ENCODE measurements at places on chromosomes 2 and 18.
A peak's percentile ranks its signal among the peaks of the same experiment; 100 is the strongest.

DNA sequence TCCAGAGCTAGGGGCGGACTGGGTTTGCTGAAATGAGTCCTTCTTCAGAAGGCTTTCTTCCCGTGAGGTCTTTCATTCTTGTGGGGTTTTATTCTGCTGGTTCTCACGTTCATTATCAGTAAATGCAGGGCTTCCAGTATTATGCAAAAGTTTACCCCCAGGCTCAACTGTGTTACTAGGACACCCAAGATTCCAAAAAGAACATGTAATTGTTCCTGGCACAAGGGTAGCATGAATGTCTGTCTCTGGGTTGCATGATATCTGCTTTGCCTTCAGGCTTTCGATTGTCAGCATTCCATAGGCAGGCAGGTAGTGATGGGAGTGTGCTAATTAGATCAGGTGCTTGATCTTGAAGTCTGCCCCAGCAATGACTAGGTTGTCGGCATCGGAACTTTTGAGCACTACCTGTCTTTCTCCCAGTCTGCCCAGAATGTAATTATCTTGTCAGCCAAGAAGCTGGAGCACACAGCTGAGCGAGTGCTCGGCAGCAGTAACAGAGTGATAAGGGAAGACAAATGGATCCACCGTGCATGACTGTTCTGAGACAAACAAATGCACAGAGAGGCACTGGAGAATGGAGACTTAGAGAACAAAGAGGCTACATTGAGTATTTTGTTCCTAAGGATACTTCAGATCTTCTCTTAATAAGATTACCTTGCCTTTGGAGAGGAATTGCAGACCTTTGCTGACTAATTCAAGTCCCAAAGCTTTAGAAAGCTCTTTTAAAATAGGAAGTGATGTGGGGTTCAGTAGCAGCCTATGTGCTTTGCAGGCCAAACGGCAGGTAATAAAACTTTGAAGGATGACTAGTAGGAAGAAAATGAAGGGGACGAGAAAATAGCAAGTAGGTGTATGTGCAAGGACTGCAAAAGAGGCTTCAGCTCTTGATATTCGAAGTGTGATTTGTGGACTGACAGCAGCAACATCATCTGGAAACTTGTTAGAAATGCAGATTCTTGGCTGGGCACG, 41.9 kb downstream of the ITGB6 start:
- no peak for DNase-seq
- H3K4me1 ChIP-seq = no peaks in the 10 kb centered on the region
- H3K36me3 ChIP-seq = no peaks in the 10 kb centered on the region
- no peak overlapping the region for H3K27ac ChIP-seq
- no peak overlapping the region for H3K4me3 ChIP-seq

GRCh38 chr2:30655660-30656059, 151.6 kb downstream of the CAPN13 start:
- no peaks in the 10 kb centered on the region for H3K4me1 ChIP-seq
- no peak overlapping the region for H3K4me3 ChIP-seq
- H3K27me3 ChIP-seq = peaks cover 3% of the 10 kb centered on the region
- no peak for DNase-seq
- H3K27ac ChIP-seq = no peak overlapping the region
- no peaks in the 10 kb centered on the region for H3K36me3 ChIP-seq

DNA sequence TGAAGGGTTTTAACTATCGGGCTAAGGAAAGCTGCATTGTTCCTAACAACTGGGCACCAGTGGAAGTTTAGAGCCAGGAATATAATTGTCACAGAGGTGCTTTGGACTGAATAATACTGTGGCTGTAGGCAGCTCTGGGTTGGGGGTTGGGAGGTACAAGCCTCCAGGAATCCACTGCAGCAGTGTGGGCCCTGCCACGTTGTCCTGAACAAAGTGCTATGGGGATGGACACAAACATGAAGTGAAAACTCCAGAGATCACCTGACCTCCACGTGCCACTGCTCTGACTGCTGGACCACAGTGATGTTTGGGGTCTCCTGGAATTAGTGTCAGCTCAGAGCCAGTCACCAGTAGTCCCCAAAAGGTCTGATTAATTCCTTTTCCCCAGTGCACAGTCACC, 110.9 kb downstream of the BCL2 start:
- H3K27me3 ChIP-seq = no peaks in the 10 kb centered on the region
- H3K27ac ChIP-seq = peak overlapping the region; percentile 92
- DNase-seq = peak; percentile 63
- H3K4me3 ChIP-seq = peak overlapping the region; percentile 89
- H3K4me1 ChIP-seq = peaks cover 80% of the 10 kb centered on the region
- H3K36me3 ChIP-seq = peaks cover 44% of the 10 kb centered on the region

GRCh38 chr18:69961718-69962117, 14.0 kb upstream of the CD226 start:
- peaks cover 2% of the 10 kb centered on the region for H3K36me3 ChIP-seq
- H3K4me1 ChIP-seq = peaks cover 10% of the 10 kb centered on the region
- no peak overlapping the region for H3K4me3 ChIP-seq
- no peak for DNase-seq

DNA sequence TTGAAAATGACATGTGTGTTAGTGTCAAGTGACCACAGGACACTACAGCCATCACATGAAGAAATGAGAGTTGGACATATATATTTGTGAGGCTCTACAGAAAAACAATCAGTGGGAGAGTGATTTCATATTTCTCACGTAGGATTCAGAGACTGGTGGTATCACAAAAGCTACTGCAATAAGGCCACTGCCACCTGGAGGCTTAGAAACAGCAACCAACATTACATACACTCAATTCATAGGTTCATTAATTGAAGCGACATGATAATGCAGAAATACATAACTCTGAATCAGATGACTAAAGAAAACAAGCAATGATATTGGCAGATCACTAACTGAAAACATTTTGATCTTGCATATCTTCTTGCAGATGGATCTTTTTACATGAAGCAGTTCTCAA, 248.1 kb upstream of the KLHL14 start:
- H3K36me3 ChIP-seq = no peaks in the 10 kb centered on the region
- H3K4me3 ChIP-seq = no peak overlapping the region
- no peaks in the 10 kb centered on the region for H3K27me3 ChIP-seq
- no peak for DNase-seq

DNA sequence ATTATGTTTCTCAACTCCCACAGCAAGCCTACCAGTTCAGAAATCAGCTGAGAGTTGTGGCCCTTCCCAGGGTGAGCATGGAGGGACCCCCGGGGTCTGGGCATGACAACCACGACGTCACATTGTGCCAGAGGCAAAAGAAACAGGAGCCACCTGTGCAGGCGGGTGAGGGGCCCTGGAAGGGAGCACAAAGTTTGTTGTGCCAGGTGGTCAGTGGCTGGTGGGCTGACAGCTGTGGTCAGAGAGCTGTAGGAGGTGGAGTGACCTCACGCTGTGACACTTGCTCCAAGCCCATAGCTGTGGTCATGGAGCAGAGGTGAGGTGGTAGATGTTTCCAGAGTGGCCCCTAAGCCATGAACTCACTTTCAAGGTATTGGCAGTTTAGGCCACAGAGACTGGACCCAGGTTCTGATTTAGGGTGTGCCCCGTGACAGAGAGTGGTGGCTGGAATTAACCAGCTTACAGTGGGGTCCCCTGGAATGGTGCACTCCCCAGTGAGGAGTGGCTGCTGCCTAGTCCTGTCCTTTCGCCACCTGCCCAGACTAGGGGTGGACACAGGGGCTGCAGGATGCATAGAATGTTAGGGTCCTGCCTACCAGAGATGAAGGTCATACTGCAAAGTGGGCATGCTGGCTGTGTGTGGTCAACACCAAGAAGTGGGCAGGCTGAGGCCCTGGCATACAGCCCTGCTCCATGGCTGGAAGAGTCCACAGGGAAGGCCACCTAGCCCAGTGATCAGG, 136.4 kb downstream of the GLI2 start:
- no peaks in the 10 kb centered on the region for H3K36me3 ChIP-seq
- H3K27ac ChIP-seq = no peak overlapping the region
- H3K4me1 ChIP-seq = no peaks in the 10 kb centered on the region

DNA sequence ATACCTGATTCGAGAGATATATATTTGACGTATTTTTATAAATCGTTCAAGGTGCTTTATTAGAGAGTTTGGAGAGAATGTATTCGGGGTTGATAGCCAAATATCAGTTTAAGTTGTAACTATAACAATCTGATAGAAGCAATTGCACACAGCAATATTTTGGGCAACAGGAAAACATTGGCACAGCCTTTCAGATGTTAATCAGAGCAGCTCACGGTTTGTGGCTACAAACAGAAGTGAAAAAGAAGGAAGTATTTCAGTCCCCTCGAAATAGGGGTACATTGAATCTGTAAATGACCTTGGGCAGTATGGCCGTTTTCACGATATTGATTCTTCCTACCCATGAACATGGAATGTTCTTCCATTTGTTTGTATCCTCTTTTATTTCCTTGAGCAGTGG, 20.6 kb downstream of the SERPINB10 start:
- H3K27me3 ChIP-seq = peaks cover 47% of the 10 kb centered on the region
- no peaks in the 10 kb centered on the region for H3K4me1 ChIP-seq
- no peak overlapping the region for H3K27ac ChIP-seq
- H3K4me3 ChIP-seq = no peak overlapping the region

DNA sequence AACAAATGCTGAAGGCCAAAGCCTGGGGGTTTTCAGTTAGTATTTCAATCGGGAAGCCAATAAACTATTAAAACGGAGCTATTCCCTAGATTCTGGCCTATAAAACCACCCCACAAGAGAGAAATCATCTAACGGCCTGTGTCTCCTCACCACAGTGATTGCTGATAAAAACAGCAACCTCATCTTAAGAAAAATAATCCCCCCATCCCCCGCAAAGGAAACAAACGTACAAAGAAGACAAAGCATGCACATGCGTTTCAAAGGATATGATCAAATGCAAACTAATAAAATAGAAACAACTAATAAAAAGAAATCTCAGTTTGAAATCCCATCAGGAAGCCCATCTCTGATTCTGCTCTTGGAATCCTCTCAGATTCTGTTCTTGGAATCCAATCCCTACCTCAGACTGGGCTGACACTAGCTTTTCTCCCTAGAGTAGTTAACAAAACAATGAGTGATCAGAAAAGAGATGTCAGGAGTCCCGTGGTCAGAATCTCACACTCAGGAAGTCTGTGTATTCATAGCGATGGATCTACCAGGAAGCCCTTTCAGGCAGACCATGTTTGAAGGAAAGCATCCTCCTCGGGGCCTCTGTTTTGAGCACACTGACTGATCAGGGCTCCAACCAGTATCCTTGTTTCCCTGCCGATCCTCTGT, 150.7 kb downstream of the THADA start:
- H3K27ac ChIP-seq = no peak overlapping the region
- H3K36me3 ChIP-seq = peaks cover 28% of the 10 kb centered on the region
- H3K27me3 ChIP-seq = no peaks in the 10 kb centered on the region
- no peak overlapping the region for H3K4me3 ChIP-seq
- DNase-seq = no peak
- H3K4me1 ChIP-seq = peaks cover 4% of the 10 kb centered on the region

DNA sequence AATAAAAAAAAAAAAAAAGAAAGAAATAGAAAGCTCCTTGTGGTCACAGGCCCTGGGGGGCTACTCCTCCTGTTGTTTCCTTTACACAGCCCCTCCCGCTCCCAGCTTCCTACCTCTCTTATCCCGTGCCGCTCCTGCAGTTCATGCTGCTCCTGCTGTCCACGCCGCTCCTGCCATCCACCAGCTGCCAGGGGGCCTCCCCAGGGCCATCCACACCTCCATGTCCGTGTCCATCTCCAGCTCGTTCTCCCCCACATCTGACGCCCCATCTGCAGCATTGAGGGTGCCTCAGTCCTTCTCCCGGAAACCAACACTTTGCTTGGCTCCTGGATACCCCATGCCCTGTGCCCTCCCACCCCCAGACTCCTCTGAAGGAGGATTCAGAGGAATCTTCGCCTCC, 191.7 kb downstream of the EIPR1 start:
- no peak for DNase-seq
- H3K27ac ChIP-seq = no peak overlapping the region
- H3K27me3 ChIP-seq = no peaks in the 10 kb centered on the region
- H3K4me1 ChIP-seq = peaks cover 3% of the 10 kb centered on the region
- peaks cover 17% of the 10 kb centered on the region for H3K36me3 ChIP-seq

- no peaks in the 10 kb centered on the region for H3K36me3 ChIP-seq
- H3K4me1 ChIP-seq = no peaks in the 10 kb centered on the region
- DNase-seq = no peak
- H3K27me3 ChIP-seq = no peaks in the 10 kb centered on the region
- H3K4me3 ChIP-seq = no peak overlapping the region
Observed at GRCh38 chr18:68172842-68173549, 541.9 kb downstream of the TMX3 start.

DNA sequence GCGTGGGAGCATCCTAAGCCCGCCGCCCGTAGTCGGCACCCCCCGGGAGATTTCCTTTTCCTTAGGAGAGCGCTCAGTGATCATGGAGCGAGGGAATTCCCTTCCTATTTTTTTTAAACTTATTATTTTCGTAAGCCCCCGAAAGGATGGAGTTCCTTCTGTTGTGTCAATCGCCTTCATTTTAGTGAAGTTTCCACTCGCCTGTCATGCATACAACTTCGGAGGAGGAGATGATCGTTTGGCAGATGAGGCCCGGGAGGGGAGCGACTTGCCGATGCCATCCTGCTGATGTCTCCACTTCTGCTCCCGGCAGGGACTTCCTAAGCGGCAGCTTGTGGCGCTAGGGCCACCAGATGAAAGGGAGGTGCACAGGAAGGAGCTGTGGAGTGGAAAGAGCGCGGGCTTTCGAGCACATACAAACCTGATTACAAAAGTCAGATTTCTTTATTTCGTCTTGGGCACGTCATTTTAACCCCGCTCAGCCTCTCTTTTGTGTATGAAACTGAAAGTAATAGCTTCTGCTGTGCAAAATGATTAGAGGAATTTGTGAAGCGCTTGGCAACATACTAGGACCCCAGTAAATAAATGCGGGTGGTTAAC, at the start of gene ADGRF3:
Gene ADGRF3, minus strand, starts transcription at position 336 of the 600 bp plus-strand sequence. CDS start 555 bp downstream, outside the sequence.
- H3K4me3 ChIP-seq = peak within 1 kb of the TSS; percentile 96
- peak within 1 kb of the TSS; percentile 96 for H3K27ac ChIP-seq
- H3K36me3 ChIP-seq = peaks cover 17% of the 10 kb centered on the region
- peak; percentile 91 for DNase-seq
- H3K4me1 ChIP-seq = peaks cover 25% of the 10 kb centered on the region

DNA sequence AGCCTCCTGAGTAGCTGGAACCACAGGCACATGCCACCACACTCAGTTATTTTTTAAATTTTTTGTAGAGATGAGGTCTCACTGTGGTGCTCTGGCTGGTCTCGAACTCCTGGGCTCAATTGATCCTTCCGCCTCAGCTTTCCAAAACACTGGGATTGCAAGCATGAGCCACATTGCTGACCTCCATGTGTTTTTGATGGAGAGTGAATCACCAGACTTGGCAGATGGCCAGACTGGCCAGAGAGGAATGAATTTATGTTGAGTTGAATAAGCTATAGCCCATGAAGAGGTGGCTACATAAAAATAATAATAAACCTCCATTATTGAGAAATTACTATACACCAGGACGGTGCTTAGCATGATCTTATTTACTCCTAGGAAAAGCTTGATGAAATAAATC, 91.5 kb downstream of the MREG start:
- peaks cover 4% of the 10 kb centered on the region for H3K4me1 ChIP-seq
- no peaks in the 10 kb centered on the region for H3K36me3 ChIP-seq
- no peak overlapping the region for H3K27ac ChIP-seq

- no peak overlapping the region for H3K4me3 ChIP-seq
- DNase-seq = no peak
- no peak overlapping the region for H3K27ac ChIP-seq
- H3K36me3 ChIP-seq = no peaks in the 10 kb centered on the region
Observed at GRCh38 chr2:226683196-226683595, 116.4 kb downstream of the IRS1 start.

Data from activated CD4-positive, alpha-beta T cell treated with anti-CD3 and anti-CD28 coated beads, Interleukin-2, amount 10 ng/mL, durations not matched to agents 24 days and 14 days (primary cell).